ENCODE measurements at places on chromosomes 7 and 10.
A peak's percentile ranks its signal among the peaks of the same experiment; 100 is the strongest.

DNA sequence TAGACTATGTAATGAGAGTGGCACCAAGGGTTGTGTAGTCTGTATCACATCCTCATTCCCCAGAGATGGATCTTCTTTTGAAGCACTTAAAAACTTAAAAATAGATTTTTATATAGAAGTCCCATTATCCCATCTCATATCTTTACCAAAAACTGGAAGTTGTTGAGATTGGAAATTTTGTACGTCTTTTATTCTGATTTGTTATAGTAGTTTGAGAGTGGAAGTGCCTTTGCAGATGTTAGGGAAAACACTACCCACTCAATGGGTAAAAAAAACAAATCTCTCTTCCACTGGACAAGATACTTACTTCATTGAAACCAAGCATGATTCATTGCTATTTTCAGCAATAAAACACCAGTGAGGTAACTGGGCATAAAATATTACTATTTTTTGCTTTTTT is 184.4 kb downstream of the MACC1 start:
- DNase-seq, result no peak

GRCh38 chr7:11192506-11192905 is 218.8 kb downstream of the PHF14 start:
- no peak for DNase-seq

DNA sequence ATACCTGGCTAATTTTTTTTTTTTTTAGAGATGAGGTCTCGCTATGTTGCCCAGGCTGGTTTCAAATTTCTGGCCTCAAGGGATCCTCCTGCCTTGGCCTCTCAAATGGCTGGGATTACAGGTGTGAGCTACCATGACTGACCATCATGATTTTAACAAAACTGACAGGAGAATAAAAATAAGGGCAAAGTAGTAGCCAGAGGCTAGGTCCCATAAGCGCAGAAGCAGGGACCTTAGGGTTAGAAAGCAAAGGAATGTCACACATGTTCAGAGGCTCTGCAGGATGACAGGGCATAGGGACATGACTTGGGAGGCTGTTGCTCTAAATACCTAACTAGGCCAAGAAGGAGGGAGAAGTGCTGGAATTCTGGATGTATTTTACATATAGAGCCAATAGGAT is 5.1 kb upstream of the LIMK1 start:
- DNase-seq, result no peak

- DNase-seq, result no peak
Observed at GRCh38 chr7:48058990-48059389, 23.6 kb downstream of the C7orf57 start.

- DNase-seq, result no peak
Observed at GRCh38 chr7:40348126-40348728, 213.4 kb downstream of the SUGCT start.

- DNase-seq, result no peak
Observed at GRCh38 chr7:135690566-135690965, 28.3 kb downstream of the STMP1 start.

GRCh38 chr7:124462249-124462648 is 303.3 kb downstream of the GPR37 start:
- no peak for DNase-seq

- DNase-seq, result no peak
Observed at GRCh38 chr7:8214244-8214824, 47.6 kb downstream of the ICA1 start.

GRCh38 chr10:131860806-131861440 is 39.9 kb upstream of the PPP2R2D start:
- DNase-seq, result peak; percentile 48

- DNase-seq, result no peak
Observed at GRCh38 chr10:13775786-13776775, 189.3 kb downstream of the PRPF18 start.

GRCh38 chr10:30417301-30417700 is 16.7 kb upstream of the MAP3K8 start:
- DNase-seq, result no peak

GRCh38 chr7:29208410-29209250 is 14.1 kb downstream of the CHN2 start:
- DNase-seq, result no peak

- no peak for DNase-seq
Observed at GRCh38 chr10:46524472-46525176, 31.8 kb downstream of the GPRIN2 start.

DNA sequence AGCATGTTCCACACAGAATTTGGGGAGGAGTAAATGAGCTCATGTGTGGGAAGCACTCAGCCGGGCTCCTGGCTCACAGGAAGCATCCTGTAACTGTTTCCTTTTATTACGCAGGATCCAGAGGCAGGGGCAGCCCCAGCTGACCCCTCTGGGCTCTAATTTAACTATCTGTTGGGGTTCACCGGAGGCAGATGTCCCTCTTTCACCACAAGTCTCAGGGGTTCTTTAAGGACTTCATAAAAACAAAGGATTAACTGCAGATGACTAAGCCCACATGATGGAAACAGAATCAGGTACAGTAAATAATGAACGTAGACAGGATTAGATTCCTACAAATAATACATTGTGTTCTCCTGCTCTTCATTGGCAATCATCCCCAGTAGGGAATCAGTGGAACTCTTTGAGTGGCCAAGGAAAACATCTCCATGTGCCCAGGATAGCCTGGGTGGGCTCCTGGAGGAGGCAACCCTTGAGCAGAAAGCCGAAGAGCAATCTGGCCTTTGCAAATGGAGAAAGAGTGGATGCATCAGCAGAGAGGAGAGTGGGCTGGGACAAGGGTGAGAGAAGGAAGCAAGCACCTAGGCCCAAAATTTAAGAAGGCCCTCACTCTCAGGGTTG is 24.6 kb downstream of the TBXAS1 start:
- DNase-seq, result no peak

DNA sequence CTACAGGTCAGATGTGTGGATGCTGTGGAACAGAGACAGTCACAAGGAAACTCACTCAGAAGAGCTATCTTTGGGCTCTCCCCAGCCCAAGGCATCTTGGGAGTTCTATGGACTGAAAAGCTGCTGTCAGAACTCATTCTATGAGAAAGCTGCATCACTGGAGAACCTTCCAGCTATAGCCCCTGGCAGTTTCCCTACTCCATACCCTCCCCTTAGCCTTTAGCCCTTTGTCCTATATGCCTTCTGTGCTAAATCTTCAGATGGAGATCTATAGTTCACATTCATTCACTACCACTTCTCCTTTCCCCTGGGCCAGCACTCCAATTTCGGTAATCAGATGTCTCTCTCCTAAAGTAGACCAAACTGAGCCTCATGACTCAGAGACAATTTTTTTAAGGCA is 6.9 kb downstream of the WNT8B start:
- no peak for DNase-seq

DNA sequence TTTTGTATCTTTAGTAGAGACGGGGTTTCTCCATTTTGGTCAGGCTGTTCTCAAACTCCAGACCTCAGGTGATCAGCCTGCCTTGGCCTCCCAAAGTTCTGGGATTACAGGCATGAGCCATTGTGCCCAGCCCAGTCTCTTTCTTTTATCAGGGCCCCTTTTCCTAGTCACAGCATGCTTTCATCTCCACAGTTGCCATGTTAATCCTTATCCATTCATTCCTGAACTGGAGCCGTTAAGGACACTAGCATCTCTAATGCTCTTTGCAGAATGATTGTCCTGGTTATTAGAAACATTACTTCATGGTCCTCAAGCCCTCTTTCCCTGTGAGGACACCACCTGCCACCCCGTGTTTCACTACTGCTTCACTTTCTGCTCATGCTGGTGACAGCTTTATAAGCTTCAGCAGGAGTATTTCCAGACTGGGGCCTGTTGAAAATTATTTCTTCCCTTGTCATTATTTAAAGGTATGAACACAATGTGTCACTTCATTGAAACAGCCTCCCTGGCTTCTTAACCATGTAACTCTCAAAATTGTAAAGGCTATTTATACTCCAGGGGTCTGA is 313.9 kb downstream of the BMPER start:
- DNase-seq, result no peak

DNA sequence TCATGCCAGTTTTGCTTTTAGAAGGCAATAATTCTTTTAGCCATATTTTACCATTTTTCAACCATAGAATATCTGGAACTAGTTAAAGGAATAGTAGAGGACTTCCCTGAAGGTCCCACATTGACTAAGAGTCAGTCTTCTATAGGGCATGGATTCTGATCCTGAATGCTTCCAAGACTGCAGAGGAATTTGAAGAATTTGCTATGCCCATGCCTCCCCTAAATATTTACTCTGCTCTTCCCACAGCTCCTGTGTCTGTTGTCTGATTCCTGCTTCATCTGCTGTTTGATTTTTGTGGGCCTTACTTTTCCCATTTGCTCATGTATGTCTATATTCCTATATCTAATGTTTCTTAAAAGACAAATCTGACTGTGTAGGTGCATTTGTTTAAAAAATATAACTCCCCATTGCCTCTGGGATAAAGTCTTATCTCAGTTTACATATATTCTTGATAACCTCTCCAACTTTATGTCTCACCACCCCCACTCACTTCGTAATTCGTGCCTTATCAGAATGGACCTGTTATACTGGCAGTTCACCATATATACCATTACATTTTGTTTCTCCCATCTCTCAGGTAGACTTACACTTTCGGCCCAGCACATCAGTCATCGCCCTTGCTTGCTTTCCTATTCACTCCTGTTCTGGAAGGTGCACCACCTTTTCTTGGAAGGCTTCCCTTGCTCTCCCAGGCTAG is 33.9 kb downstream of the LRRC4 start:
- no peak for DNase-seq

DNA sequence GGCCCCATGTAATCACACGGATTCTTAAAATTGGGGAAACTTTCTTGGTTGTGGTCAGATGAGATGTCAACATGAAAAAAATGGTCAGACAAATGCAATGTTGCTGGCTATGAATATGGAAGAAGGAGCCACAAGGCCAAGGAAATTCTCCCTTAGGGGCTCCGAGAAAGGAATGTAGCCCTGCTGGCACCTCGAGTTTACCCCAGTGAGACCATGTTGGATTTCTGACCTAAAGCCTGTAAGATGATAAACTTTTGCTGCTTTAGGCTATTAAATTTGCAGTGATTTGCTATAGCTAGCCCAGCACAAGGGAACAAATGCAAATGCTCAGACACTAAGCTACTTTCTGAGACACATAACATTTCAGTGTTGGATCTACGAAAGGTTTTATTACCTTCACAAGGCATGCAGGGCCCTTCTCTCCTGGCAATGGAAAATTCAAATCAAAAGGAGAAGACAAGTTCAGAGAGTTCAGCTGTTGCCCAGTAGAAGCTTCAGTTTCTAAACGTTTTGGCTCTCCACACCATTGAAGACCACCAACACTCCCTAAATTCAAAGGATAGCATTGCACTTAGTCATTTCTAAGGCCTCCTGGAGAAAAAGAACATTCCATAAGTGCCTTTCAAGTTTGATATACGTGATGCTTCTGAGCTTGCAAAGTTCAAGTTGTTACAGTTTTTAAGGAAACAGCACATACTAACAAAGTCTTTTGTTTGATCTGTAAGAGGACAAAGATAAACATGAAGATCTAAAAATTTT is 23.4 kb downstream of the MCMBP start:
- DNase-seq, result no peak

- DNase-seq, result no peak
Observed at GRCh38 chr10:26981232-26981824, 119.0 kb downstream of the ANKRD26 start.

GRCh38 chr10:72068901-72069446 is 19.4 kb downstream of the SPOCK2 start:
- DNase-seq, result no peak

- DNase-seq, result no peak
Observed at GRCh38 chr10:80464557-80465450, 10.7 kb downstream of the TSPAN14 start.

- DNase-seq, result no peak
Observed at GRCh38 chr7:34190299-34190698, 285.0 kb downstream of the BMPER start.

GRCh38 chr7:27835376-27835775 is 95.4 kb downstream of the TAX1BP1 start:
- DNase-seq, result no peak
